HFFc6 (cell line): ENCODE measurements at places on chromosomes 16 and 17. TPM values are rescaled to one million over a fixed set of nuclear protein-coding genes. Genes with fewer than 3 reads are reported as not detected.
A peak's percentile ranks its signal among the peaks of the same experiment; 100 is the strongest.

GRCh38 chr17:19274893-19275292 is 37.7 kb downstream of the EPN2 start:
- no peak for DNase-seq

DNA sequence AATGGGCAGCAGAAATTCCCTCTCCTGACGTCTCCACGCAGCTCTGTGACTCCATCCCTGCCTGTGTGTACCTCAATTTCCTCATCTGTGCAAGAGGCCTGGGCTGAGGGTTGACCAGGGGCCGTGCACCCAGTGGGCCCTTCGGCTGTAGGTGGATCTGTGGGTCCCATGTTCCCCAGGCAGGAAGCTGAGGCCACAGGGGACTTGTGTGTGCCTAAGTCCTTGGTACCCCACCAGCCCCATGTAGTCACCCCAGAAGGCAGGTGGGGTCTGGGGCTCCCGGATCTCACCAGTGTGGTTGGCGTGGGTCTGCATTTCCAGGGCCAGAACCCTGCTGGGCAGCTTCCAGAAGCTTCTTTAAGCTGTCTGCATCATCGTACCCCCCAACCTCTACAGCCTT is 177.4 kb upstream of the GSE1 start:
- DNase-seq, result no peak

The TP53TG3F gene
- not detected in 3 replicates for total RNA-seq

DNA sequence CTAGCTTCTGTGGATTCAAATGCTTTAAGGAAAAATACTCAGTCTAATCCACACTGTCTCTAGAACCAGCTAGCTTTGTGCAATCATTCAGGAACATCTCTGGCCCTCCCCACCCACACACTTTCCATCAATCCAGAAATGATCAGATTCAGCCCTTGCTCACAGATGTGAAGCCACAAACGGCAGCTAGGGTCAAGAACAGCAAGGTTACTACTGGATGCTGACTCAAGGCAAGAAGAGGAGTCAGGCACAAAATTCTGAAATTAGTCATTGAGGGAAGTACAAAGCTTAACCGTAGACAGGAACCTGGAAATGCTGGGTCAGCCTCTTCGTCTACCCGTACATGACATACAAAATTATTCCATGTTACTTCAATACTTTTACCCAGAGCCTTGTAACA is 174.6 kb downstream of the CDH13 start:
- no peak for DNase-seq

DNA sequence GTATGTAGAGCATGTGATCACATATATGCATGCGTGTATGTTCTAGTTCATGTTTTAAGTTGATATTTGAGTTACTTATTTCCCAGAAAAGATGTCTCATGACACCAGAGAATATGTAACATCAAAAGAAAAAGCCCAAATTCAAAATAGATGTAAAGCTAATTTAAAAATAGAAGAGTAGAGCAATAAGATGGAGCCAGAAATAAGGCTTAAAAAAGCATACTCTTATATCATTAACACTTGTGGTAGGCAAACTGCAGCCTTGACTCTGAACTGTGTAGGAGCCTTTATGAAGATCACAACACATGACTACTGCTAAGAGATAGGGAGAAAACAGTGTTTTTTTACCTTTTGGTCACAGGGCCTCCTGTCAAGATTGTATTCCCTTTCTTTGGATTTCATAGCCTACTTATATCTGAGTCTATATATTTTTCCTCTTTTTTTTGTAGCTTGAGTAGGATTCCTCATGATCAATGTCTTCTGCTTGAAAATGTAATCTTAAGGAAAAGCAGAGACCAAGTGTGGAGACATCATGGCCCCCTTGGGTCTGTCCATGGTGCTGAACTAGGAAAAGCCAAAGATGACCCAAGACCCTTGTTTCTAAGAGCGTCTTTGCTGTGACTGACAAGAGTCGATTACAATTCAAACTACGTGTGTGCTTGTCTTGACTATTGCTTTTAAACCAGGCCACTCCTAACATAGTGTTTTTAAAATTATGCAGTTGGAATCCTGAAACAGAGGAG is 390.4 kb downstream of the SHISA9 start:
- DNase-seq, result no peak

GRCh38 chr16:67174706-67175231 is 4.4 kb downstream of the NOL3 start:
- DNase-seq, result no peak

- no peak for DNase-seq
These were observed 39.9 kb downstream of the BAIAP2 start for GRCh38 chr17:81074875-81075274.

- no peak for DNase-seq
These were observed 390.2 kb downstream of the SEC14L1 start for GRCh38 chr17:77531002-77531401.

The SLC5A10 gene
- not detected in 2 replicates for total RNA-seq

DNA sequence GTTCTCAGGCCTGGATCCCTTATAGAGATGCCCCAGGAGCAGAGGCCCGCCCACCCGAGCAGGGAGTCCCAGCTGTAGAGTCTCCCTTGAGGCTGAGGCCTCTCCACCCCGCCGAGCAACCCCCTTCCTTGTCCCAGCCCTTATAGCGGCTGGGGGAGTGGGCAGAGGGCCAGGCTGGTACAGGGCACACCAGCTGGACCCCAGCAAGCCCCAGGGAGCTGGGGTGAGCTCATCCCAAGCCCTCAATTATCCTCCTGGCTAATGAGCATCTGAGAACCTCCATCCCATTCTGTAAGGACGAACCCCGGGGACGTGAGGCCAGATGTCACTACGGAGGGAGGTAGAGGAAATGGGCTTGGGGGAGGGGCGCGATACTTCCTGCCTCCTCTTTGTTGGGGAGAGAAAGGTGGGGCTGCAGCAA is 3.2 kb upstream of the SNN start:
- DNase-seq, result no peak

DNA sequence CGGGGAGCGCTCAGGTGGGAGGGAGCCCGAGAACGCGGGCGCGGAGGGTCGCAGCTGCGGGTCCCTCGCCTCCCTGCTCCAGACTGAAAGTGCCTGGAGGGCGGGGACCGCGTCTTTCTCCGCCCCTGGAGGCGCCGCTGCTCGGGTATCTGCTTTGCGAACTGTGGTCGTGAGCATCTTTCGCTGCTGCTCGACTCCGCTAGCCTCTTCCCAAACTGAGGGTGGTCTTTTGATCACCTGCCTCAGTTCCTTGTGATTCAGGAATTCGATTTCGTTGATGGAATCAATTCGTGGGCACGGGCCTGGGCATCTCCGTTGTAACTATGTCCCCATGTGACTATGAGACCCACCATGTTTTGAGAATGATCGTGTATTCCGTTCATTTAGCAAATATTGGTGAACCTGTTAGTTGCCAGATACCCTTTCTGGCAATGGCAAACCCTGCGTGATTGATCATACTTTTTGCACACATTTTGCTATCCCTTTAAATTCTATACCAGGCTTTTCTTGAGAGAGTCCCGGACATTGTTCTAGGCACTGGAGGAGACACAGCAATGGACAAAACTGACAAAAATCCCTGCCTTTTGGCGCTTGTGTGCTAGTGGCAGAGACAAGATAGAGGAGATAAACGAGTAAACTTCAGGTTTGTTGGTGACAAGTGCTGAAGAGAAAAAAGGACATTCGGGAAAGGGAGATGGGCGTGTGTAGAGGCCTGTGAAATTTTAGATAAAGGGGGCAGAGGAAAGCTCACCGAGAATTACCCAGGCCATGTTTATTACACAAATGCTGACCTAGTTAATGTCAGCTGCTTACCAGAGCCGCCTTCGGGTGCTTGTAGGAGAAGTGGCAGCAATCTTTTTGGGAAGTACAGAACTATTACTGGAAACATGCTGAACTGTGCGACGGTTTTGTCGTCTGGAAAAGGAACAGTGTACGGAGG is 948 bp downstream of the UTP18 start:
- no peak for DNase-seq

DNA sequence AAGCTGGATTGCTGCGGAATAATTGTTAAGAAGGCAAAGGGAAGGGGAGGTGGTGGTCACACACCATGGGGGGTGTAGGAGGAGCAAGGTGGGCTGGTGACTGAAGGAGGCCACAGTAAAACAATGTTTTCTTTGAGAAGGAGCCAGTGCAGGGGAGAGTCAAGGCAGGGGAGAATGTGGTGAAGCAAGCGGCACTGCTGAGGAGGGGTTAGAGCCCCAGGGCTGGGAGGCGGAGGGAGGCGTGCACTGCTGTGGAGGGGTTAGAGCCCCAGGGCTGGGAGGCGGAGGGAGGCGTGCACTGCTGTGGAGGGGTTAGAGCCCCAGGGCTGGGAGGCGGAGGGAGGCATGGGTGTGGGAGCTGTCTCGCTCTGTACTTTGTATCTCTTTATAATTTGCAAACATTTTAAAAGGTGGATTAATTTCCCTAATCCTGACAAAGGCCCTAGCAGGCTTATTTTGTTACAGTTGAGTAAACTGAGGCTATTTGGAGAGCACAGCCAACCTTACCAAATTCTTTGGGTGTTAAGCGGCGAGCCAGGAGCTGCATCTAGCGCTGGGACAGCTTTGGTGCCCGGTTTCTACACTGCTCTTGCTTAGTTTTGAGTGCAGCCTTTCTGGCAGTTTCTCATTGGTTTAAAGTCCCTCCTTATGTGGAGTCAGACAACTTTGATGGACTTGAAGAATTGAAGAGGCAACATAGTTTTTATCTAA is 20.9 kb downstream of the RPTOR start:
- DNase-seq, result no peak

DNA sequence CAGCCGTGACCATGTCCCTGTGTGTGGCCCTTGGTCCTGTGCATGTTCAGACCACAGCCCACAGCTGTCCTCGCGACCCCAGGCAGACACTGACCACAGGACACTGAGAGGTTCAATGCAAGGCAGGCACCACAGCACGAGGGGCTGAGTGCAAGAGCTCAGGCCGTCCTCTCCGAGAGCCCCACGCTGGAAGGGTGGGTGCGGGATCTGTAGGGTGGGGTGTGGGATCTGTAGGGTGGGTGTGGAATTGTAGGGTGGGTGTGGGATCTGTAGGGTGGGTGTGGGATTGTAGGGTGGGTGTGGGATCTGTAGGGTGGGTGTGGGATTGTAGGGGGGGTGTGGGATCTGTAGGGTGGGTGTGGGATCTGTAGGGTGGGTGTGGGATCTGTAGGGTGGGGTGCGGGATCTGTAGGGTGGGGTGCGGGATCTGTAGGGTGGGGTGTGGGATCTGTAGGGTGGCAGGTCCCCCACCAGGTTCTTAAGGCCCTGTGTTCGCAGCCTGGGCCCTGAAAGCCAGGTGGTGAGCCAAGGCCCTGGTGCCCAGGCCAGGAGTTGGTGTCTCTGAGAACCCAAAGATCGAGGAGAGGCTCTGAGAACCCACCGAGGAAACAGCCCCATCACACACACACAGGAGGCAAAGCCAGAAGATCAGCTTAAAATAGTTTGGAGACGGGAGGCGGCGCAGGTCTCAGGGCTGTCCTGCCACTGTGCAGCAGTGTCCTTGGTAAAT is 48.2 kb downstream of the METRNL start:
- no peak for DNase-seq

The SNAI3 gene
- not detected in 3 replicates for total RNA-seq

The LSM12 gene
- total RNA-seq, result 85.7 to 89.7 TPM (median 86.6 TPM) in 3 replicates

GRCh38 chr17:4425398-4425797 is 8.3 kb upstream of the SPNS3 start:
- no peak for DNase-seq

DNA sequence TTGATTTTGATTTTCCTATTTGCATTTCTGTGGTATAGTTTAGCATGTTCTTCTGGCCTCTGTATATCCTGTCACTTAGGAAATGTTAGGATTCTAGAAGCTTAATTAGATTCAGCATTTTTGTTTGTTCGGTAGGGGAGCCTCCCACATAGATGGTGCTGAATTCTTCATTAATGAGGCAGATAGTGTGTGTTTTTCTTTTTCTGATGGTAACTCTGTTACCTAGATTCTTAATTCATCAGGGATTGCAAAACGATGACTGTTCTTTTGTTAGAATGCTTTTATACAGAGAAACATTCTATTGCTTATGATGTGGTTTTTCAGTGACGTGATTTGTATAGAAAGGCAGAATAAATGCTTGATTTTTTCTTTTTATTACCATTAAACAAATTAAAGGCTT is 19.0 kb downstream of the BANP start:
- DNase-seq, result peak; percentile 47

DNA sequence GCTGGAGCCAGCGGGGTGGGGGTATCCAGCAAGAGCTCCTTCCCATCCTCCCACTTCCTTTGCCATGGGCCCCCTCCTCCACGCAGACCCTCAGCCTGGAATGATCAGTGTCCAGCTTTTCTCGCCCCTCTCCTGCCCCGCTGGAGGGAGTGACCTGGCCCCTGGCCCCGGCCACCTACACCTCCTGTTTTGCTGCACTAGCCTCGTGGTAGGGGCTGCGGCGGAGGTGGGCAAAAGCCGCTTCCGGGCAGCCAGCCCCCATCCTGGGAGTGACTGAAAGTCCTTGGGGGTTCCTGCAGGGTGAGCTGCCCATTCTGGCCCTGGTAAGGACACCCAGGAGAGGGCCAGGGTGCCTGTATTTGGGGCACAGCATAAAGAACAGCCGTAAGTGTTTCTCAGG is 295.7 kb downstream of the SEC14L1 start:
- DNase-seq, result no peak

GRCh38 chr17:35773679-35774425 is 13.2 kb downstream of the C17orf50 start:
- no peak for DNase-seq

The ABCA6 gene
- total RNA-seq, result not detected in 3 replicates

- DNase-seq, result no peak
These were observed 146.1 kb upstream of the HSBP1 start for GRCh38 chr16:83661656-83662055.

- DNase-seq, result no peak
These were observed 528.1 kb downstream of the NPIPA7 start for GRCh38 chr16:16907089-16907488.

DNA sequence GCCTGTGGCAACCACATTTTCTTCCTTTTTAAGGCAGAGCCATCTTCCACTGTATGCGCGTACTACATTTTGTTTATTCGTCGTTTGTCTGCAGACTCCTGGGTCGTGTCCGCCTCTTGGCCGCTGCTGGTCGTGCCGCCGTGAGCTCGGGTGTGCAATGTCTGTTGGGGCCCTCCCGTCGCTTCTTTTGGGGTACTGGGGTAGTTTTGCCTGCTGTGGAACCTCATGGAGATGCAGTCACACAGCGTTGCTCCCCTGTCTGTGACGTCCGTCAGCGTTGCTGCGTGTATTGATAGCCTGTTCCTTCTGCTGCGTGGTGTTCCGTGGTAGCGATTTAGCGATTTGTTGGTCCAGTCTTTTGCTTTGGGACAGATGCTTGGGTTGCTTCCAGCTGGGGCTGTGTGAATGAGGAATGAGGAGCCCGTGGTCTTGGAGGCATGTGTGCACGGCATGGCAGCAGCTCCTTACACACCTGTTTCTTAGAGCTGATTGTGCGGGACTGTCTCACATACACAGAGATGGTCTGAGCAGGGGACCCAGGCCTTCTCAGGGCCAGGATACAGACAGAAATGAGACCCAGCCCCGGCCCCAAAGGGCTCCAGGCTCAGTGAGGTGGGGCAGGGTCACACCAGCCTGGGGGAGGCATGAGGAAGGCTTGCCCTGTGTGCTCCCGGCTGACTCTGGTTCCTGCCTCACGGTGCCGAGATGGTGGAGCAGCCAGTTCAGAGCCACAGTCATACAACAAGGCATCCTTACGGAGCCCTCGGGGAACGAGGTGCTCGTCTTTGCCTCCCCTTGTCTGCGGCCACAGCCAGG is 78.4 kb upstream of the GSE1 start:
- no peak for DNase-seq

The NPIPB9 gene
- 0.43 to 0.83 TPM (median 0.66 TPM) in 3 replicates for total RNA-seq

- no peak for DNase-seq
These were observed 546 bp downstream of the SNN start for GRCh38 chr16:11668623-11669379.

GRCh38 chr17:68289473-68289872 is 1.5 kb downstream of the SLC16A6 start:
- no peak for DNase-seq
